ENCODE measurements at places on chromosomes 2 and 18.

- DNase-seq = no peak
Measured at GRCh38 chr18:67733088-67733487, 216.6 kb upstream of the DSEL start.

GRCh38 chr2:187853381-187853791 lies 299.2 kb upstream of the TFPI start:
- DNase-seq = no peak

GRCh38 chr2:168912901-168913369 lies 11.8 kb downstream of the G6PC2 start:
- DNase-seq = no peak

GRCh38 chr2:83900862-83901261 lies 558.2 kb downstream of the SUCLG1 start:
- no peak for DNase-seq

DNA sequence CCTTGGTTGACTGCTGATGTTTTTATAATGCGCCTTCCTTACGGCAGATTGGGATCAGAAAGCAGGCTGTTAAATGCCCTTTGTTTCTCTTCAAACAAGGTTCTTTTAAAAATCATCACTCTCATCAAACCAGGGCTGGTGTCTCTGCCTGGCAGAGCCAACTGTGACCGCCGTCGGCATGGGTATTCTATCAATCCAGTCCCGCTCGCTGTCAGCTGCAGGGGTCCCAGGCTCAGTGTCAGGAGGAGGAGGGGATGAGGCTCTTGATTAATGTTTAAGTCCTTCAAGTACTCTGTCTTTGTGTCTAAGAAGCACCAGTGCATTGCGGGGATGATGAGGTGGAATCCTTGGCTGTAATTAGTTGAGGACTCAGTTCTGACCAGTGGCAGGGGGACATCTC lies 348.1 kb downstream of the RNF144A start:
- no peak for DNase-seq

DNA sequence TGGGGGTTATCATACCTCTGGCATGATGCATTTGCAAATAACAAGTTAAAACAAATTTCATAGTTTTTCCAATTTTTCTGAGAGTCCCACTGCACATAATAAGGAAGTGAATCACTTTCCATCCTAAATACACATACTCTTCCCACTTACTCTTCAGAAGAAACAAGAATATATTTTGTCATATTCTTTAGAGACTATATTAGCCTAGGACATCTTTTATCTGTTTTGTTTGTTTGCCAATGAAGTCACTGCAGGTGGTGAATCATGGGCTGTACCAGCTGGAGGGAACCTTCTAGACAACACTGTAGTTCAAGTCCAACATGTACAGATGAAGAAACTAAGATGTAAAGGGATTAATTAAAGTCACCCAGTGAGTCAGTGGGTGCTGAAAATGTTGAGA lies 116.8 kb downstream of the XIRP2 start:
- no peak for DNase-seq

GRCh38 chr2:63880625-63881024 lies 38.9 kb downstream of the UGP2 start:
- DNase-seq = no peak

DNA sequence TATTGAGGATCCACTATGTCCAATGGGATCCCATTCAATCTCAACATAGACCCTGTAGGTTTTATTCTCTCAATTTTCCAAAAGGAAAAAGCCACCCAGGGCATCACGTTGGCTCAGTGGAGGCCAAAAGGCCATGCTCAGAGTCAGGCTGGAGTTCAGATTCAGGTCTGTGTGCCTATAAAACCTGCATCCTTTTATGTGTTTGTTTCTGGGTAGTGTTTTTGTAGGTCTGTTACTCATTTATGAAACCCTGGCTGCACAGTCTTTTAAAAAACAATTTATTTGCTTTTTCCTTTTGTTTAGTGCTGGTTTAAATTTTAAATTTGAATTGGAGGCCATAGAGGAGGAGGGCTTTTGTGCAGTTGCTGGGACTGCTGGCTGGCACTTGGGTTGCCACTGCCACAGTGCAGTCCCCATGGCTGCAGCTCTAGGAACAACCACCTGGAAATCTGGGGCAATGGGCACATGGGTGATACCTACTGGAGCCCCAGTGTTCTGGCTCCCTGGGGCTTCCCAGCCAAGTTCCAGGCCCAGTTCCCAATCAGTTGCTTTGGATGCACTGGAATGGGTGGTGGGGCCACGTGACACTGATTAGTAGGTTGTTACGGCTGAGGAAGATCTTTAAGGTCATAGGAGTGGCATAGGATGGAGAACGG lies 31.3 kb downstream of the IL1R2 start:
- DNase-seq = no peak

DNA sequence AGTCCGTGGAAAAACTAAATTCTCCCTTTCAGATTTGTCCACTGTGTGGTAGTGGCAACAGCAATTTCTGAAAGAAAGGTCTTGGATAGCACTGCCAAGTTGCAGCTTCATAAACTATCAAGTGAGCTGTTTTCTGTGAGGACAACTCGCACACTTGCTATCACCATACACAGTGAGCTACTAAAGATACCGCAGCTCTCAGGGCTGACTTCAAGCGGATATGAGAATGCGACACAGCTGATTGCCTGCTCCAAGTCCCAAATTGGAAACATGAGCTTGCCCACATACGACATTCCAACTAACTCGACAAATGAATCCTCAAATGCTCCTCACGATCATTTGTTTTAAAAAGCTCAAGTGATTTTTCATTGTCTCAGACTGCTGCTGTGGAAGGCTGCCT lies 46.2 kb downstream of the E2F6 start:
- no peak for DNase-seq

GRCh38 chr2:48114256-48114655 lies 208.0 kb upstream of the FBXO11 start:
- no peak for DNase-seq

DNA sequence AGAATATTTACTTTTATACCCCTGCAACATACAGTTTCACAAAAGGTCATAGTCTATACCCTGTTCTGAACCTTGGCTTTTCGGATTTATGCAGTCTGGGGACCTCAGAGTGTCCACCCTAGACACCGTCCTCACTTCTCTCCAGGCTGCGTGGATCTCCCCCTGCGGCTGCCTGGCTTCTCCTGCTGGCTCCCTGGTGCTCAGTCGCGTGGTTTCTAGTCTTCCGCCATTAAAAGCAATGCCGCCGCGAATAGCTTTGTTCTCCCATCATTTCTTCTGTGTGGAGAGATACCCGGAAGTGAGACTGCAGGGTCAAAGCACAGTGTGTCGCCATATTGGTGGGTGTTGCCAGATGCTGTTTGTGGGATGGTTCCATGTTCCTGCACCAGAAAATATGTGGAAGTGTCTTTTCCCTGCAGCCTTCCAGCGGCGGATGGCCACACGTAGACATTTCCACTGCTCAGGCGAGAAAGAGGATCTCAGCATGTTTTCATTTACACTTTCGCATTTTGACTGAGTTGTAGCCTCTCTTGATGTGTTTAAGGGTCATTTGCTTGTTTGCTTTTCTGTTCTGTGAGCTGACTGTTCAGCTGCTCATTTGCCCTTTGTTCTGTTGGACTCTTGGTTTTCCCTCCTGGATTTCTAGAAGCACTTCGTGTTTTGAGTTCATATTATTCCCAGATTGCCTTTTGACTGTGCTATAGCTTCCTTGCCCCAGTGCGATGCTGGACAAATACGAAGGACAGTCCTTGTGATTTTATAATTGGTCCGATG lies 22.9 kb upstream of the ASB1 start:
- DNase-seq = no peak

DNA sequence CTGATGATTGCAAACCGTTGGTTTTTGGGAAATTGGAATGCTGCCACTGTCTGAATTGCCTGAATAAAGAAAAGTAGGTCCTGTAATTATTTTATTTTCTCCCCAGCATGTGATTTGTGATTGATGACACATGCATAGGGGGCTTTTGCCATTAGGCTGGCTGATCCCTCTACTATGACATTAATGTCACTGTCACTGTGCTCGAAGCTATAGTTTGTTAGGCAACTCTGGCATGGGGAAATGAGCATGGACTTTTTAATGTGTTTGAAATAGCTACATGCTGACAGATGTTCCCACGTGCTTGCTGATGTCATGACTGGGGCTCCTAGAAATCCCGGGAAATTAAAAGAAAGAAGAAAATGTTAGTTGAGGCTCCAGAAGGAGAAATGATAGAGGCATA lies 99.1 kb downstream of the HRH4 start:
- DNase-seq = no peak

DNA sequence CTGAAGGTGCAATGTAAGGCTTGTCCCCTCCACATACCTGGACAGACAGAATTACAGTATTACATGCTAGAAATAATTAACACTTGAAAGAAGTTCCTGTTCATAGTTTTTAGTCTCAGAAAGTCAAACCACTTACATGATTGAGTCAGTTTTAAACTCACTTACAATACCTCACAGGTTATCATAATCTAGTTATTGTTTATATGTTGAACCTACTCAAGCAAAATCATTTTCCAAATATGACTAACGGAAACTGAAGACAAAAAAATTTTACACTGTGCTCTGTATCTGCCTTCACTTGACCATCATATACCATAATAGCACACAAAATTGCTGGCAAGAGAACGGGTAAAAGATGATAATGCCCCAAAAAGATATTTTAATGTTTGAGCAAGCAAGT lies 78.5 kb downstream of the ATL2 start:
- DNase-seq = no peak

DNA sequence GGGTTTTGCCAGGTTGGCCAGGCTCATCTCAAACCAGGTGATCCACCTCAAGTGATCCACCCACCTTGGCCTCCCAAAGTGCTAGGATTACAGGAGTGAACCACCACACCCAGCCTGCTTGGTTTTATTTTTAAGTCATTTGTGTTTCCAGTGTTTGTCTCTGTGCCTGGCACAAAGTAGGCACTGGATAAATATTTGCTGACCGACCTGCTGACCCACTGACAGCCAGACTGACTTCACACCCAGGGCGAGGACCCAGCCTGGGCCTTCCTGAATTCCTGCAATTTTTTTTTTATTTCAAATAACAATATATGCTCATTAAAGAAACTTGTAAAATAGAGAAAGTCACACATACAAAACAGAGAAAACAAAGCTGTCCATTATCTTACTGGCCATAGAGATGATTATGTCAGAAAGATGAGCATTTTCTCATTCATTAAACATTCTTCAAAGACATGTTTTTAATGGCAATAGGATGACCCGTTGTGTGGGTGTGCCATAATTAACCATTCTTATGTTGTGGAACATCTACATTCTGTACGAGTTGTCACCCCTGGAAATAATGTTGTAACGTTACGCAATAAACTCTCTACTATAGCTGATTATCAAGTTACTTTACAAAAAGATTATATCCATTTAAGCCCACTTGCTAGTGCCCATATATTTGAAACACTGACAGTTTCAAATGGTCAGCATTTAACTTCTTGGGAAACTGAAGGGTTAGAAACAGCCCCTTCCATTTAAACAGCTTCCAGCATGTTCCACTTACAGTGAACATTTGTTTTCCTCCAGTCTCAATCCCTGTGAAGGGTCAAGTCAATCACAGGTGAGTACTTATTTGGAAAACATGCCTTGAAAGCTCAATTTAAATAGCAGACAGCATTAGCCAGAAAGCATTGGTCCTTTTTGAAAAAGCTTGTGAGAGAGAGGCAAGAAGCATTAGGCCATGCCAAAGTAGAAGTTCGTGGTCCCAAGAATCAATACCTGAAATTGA lies 25.7 kb upstream of the GATA6 start:
- no peak for DNase-seq

DNA sequence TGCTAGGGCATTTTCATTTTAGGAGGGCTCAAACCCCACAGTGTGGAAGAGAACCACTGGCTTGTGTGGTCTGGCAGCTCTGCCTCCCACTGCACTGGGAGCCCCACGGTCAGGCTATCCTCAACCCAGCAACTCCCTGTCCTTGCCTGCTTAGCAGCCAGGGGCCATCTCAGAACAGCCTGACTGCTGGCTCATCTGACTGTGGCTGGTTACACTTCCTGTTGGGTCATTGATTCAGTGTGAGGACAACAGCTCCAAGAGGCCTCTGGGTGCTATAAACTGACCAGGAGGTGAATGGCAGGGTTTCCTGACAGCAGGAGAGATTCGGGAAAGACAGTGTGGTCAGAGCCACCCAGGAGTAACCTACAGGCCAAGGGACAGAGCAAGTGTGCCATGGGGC lies 40.1 kb downstream of the AMER3 start:
- no peak for DNase-seq

DNA sequence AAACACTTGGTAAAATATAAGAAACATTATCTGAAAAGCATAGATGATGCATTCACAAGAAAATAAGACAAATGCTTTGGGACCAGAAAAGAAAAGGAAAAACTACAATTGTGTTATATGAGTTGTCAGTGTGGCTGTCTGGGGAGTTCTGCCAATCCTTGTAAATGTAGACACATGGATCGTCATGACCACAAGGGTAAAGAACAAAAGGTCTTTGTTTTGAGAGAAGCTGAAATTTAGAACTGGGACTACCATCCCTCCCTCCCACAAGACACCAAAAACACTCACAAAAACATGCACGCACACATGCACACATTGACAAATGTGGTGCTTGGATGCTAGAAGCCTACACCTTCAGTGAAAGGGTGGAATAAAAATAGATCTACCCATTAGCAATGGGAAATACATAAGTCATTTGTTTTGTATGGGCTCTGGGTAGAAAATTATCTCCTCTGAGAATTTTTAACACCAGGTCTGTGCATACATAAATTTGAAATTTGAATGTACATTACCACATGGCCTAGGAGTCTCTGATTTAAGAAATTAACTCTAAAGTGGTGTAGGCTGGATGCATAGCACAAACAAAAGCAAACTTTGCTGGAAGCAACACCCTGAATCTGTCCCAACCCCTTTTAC lies 266.2 kb upstream of the SLC39A10 start:
- DNase-seq = no peak

GRCh38 chr2:107215401-107216350 lies 329.7 kb upstream of the ST6GAL2 start:
- no peak for DNase-seq

- DNase-seq = peak; percentile 37
Measured at GRCh38 chr18:76801567-76802505, 20.5 kb upstream of the ZNF236 start.

- DNase-seq = no peak
Measured at GRCh38 chr18:45619062-45619825, 4.0 kb downstream of the SLC14A2 start.

GRCh38 chr2:200278694-200279316 lies 27.7 kb upstream of the SPATS2L start:
- DNase-seq = no peak

DNA sequence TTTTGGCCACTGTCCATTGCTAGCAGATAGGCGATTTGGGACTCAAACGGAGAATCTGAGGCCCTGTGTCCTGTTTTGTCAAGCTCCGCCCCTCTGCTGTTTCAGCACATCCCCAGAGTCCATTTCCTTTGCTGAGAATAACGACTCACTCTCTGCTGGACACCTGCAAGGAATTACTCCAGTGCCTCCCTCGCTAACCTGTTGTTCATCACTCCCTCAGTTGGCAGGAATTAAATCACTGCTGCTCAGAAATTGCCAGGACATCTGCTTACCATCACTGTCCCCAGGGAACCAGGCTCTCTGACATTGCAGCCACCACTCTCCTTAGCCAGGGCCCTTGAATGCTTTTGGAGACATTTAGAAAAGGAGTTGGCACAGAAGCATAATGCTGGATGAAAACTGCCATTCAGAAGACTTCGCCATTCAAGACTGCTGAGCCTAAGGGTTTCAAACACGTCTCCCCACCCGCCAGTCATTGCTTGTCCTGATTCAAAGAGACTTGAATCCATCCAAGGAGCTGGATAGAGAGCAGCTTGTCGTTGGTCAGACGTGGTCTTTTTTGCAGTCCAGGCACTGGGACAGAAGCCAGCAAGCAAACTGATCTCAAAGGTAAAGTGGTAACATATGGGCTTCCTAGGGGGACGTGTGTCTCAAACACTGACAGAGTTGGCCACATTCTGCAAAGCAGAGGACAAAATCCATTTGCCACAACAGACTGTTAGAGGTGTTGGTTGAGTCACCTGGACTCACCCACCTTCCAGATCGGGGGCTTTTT lies 155.3 kb downstream of the UXS1 start:
- no peak for DNase-seq

Data from KG1 (cell line).